Stimulated activated CD4-positive, alpha-beta T cell treated with anti-CD3 and anti-CD28 coated beads, Interleukin-1b, Interleukin-23, amount 100 ng/mL, for 24 hours (primary cell): ENCODE measurements at places on chromosomes 11 and 22.
A peak's percentile ranks its signal among the peaks of the same experiment; 100 is the strongest.

DNA sequence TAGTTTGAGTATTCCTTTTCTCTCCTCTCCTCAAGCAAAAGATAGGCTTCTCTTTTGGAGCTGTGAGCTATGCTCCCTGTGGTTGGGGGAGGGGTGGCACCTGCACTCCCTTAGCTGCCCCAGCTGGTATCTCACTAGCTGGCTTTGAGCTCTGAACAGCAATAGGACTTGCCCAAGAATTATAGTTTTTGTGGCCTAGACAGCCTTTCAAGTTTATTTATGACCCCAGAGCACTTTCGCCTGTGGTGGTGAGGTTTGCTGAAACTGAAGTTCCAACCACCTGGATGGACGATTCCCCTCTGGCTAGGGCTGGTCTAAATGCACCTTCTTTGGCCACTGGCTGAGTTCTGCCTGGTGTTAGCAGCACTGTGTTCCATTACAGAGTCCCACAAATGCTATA is 37.1 kb upstream of the SLC37A2 start:
- DNase-seq = no peak

- DNase-seq = no peak
Observed at GRCh38 chr11:7600205-7600775, 73.0 kb downstream of the CYB5R2 start.

GRCh38 chr11:19251577-19251976 is 10.8 kb upstream of the E2F8 start:
- no peak for DNase-seq

DNA sequence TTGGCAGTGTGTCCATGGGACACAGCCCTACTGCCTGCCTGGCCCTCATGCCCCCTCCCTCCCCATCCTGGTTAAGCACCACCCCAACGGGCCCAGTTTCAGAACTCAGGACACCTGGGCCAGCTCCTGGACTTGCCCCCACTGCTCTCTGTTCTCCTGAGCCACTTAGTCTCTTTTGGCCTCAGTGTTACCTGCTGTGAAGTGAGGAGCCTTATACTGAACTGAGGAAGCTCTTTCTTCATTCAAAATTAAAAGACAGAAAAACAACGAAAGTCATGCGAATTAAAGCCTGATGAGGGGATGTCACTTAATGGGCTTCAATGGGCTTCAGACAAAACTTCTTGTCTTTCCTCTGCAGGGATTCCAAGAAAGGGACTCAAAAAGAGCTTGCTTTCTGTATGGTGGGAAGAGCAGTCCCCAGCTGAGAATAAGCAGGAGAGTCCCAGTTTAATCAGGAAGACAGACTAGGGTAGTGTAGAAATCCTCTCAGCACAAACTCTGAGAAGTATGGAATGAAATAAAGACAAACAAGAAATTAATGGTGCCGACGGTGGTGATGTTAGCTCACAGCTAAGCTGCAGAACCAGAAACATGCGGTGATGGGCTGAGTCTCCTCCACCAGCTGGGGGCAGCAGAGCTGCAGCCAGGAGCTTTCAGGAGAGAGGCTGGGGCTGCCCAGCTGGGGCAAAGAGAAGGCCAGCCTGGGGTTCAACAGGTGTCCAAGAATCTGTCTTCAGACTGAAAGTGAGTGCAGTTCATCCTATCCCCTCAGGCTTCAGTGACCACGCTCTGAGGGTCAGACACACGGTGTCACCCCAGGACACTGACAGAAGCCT is 101.0 kb downstream of the GGTLC2 start:
- peak; percentile 5 for DNase-seq

- DNase-seq = no peak
Observed at GRCh38 chr11:34601085-34601444, 19.8 kb upstream of the EHF start.

- no peak for DNase-seq
Observed at GRCh38 chr11:73343076-73343873, 32.9 kb upstream of the RELT start.

DNA sequence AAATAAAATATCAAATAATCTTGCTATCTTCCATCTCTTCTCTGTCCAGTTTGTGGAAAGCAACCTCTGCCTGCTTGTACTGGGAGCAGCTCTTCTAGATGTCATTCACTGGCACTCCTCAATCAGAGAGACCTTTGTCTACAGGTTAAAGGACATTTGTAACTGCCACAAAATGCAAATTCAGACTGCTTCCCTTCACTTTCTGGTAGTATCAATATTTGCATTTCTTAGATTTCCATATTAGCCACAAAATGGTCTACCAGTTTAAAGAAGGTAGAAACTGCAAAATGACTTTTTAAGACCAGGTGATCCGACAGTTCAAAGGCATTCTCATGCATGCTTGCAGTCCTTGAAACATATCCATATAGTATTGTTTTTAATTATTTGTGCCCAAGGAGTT is 51.7 kb upstream of the RCN1 start:
- DNase-seq = no peak

DNA sequence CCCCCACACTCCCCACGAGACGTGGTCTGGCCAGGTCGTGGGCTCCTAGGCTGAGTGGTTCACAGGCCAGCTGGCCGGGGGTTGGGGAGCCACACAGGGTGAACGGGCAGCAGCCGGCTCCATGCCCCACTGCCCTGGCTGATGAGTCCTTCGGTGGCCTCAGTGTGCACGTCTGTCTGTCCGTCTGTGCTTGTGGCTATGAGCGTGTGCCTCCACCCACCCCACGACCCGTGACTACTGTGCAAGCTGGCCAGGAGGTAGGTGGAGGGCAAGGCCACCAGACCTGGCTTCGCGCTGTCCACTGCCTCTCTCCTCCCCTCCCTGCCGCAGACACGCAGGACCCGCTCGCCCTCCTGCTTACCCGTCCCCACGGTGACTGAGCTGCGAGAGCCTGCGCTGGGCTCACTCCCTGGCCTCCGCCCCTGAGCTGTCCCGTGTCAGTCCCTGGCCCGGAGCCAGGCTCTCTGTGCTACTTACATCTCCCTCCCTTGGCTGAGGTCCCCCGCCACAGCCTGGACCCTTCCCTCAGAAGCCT is 14.1 kb downstream of the CSDC2 start:
- no peak for DNase-seq

- no peak for DNase-seq
Observed at GRCh38 chr11:129611661-129612446, 203.8 kb upstream of the TMEM45B start.

GRCh38 chr11:67436459-67437081 is 912 bp downstream of the PTPRCAP start:
- DNase-seq = no peak

- DNase-seq = no peak
Observed at GRCh38 chr11:119038884-119039283, 8.2 kb upstream of the SLC37A4 start.

- DNase-seq = no peak
Observed at GRCh38 chr11:14275076-14275475, 83.9 kb downstream of the RRAS2 start.

DNA sequence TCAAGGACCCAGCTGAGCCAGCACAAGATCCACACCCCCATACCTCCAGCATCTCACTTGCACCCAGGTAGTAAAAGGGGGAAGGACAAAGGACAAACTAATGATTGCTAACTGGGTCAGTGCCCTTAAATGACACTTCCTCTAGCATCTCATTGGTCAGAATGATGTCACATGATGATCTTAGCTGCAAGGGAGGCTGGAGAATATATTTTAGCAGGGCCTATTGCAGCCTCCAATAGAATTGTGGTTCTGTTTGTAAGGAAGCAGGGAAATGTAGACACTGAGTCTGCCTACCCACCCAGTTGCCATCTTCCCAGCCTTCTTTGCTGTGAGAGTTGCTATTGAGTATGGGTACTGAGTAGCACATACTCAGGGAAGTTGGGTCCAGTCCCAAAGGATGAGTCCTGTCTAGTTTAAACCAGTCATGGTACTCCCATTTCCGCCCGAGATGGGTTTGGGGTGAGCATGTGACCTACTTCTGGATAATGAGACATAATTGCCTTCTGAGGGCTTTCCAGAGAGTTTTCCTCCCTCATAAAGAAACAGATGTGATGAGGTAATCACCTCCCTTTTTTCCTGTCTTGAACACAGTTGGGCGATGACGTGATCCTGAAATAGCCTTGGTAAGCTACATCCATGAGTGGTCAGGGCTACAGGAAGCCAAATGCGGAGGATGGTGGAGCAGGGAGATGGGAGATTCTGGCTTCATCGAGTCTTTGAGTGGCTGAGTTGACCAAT is 5.5 kb upstream of the DNAL4 start:
- no peak for DNase-seq

DNA sequence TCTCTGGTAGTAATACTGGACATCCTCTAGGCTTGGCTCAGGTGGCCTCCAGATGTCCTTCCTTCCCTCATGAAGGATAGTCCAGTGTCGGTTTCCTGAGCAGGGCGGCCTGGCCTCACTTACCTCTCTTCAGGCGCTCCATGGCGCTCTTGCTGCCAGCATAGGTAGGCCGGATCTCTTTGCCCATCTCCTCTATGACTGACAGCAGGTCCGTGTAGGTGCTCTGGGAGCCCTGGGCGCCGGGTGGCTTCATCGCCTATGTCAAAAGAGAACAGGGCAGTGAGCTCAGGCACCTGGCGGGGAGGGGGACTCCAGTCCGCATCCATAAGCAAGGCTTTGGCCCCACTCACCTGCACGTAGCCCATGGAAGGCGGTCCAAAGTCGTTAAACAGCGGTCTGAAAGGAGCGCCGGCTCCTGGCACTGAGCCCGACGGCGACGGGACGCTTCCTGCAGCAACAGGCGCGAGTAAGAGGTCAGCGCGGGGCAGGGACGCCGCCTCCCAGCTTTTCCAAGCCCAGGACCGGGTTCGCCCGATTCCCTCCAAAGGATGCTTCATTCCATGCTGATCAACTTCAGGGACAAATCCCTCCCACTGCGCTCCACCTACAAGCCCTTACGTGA is 609 bp downstream of the CDK2AP2 start:
- DNase-seq = no peak

- DNase-seq = no peak
Observed at GRCh38 chr22:20761536-20761935, 12.4 kb upstream of the SERPIND1 start.

- DNase-seq = no peak
Observed at GRCh38 chr11:7871056-7871455, 60.0 kb downstream of the OR10A6 start.

DNA sequence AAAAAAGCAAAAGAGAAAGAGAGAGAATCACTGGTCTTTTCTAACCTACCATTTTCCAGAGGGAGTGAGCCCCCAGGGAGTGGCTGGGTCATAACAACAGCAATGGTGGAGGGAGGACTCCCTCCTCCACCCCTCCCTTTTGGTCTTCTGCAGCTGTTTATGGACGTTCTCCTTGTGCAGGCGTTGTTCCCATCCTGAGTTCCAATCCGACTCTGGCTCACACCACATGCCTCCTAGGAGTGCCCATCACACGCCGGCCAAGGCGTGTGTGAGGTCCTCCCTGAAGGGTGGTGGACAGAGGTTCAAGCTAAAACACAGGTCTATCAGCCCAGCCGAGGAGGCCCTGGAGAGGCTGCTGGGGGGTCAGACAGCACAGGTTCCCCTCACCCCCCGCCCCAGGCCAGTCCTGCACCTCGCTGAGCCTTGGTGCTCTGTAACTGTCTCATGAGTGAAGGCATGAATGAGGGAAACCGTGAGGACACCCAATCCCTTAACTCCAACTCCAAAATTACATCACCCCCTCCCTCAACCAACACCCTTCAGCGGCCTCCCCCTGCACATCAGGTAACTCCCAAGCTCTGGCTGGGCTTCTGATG is 29.4 kb downstream of the IFT27 start:
- DNase-seq = no peak

DNA sequence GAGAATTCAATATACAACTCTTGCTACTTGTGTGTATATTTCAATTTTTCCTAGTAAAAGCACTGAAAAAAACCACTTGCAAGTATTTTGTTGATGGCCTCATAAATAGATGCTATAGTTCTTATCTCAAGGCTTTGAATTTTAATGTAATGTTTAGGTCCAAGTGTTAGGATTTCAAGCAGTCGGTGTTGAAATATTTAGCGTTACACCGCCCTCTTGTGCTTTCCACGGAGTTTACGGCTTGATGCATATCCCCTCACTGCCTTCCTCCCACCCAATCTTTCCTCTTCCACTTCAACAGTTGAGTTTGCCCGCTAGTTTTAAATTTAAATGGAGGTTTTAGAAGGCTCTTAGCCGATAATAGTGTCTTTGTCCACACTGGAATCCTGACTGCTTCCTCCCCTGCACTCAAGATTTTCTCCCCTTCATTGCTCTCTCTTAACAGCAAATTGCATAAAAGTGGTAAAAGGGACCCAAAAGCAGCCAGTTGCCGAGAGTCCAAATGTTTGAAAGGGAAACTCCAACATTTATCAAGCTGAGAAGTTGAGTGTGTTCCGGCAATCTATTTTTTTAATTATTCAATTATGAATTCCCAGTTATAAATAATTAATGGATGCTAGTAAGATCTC is 25.9 kb upstream of the HTATIP2 start:
- no peak for DNase-seq
